ENCODE measurements at places on chromosomes 7 and 10.

- DNase-seq: no peak
Observed at GRCh38 chr7:106050002-106050745, 61.9 kb downstream of the SYPL1 start.

- DNase-seq: no peak
Observed at GRCh38 chr10:112519133-112519761, 72.2 kb downstream of the VTI1A start.

DNA sequence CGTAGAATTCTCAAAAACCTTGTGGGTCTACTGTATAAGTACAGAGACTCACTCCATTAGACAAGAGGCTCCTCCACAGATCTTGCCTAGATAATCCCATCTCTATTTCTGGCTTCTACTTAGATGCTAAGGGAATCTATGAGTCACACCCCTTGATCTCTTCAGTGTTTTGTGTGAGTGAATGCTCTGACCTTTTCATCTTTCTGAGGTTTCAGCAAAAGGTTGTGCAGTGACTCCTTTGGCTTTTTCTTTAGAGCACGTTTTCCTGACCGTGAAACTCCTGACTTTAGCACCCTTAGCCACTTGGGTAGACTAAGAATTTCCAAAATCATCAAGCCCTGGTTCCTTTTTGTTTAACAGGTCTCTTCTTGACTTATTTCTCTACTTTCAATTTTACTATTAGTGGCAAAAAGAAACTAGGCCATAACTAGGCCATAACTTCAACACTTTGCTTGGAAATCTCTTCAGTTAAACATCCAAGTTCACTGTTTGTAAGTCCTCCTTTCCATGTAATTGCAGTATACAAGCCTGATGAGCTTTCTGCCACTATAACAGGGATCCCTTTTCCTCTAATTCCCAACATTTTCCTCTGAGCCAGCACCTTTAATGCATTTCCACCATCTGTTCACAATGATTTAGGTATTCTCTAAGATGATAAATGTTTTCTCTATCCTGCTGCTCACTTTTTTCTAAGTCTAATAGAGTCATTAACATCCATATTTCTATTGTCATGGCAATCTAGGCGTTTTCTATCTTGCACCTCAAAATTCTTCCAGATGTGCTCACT, 19.4 kb downstream of the COPG2 start:
- peak; percentile 39 for DNase-seq

- DNase-seq: peak; percentile 12
Observed at GRCh38 chr10:59580026-59580863, 129.4 kb downstream of the SLC16A9 start.

DNA sequence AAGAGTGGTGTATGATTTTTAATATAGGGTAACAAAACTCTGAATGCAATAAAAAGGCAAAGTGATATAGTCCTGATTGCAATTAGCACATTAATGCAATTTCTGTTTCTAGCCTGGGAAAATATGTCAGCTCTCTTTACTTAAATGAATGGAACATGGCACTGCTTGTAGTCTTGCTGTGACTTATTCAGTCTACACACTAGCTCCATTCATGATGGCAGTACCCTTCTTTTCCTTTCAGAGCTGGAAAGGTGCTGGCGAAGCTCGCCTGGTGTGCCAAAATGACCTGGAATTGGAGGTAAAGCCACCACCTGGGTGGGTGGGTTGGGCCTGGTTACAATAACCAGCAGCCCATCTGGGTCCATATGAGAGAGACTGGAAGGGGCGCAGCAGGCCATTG, 85.3 kb downstream of the ZNF365 start:
- no peak for DNase-seq

- DNase-seq: no peak
Observed at GRCh38 chr10:45599021-45599603, 73.5 kb downstream of the ZFAND4 start.

- no peak for DNase-seq
Observed at GRCh38 chr10:31288001-31288400, 31.0 kb upstream of the ZEB1 start.

DNA sequence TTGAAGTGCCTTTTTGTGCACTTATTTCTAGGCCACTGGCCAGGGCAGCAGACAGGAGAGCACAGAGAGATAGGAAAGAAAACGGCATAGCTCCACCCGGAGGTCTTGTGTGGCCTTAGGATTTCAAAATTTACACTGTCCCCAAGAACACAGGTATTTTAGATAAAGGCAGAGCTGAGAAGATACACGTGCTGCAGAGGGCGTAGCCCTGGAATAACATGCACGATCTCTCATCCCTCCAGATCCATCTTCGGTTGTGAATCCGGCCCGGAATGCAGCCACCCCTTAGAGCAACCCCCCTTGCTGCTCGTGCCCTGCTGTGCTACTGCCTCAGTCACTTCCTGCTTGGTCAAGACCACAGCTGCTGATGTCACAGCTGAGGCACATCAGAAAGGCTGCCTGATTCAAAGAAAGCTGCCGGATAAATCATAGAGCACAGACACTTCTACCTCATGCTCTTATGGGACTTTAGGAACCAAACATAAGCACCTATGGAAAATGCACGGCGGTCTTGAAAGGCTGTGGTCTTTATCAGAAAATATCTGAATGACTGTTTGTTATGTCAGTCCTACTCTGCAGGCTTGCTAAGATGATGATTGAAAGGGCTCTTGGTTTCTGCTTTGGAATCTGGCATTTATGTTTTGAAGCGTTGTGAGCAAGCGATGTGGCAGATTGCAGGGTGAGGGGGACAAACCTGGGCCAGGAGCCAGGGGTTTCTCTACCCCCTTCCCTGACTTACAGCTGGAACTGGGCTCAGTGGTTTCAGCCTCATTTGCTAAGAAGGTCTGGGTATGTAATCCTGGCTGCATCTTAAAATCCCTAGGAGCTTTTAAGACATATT, 152.0 kb downstream of the SVIL start:
- peak; percentile 10 for DNase-seq

GRCh38 chr10:72980348-72980747, 25.7 kb upstream of the PLA2G12B start:
- DNase-seq: no peak

DNA sequence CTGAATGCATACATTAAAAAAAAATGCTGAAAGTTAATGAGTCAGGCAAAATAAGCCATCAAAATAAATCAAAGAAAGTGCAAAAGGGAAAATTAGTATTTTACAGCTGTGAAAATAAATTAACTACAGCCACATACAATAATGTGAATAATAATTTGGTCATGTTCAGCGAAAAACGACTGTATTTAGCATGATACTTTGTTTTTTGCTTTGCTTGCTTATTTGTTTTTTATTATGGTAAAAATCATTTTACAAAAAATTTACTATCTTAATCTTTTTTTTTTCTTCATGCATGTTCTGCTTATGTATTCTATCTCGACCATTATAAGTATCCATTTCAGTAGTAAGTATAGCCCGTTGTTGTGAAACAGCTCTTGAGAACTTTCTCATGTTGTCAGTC, 77.1 kb downstream of the RAB18 start:
- no peak for DNase-seq

DNA sequence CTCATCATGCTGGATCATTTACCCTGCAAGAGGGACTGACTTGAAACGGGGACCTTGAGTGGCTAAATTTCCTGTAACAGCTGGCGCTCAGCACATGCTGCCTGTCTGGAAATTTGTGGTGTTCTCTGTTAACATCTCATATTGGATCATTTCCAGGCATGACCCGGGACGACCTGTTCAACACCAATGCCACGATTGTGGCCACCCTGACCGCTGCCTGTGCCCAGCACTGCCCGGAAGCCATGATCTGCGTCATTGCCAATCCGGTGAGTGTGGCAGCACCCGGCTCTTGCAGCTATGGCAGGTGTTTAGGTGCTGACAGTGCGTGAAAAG, 9.9 kb downstream of the MDH2 start:
- no peak for DNase-seq

DNA sequence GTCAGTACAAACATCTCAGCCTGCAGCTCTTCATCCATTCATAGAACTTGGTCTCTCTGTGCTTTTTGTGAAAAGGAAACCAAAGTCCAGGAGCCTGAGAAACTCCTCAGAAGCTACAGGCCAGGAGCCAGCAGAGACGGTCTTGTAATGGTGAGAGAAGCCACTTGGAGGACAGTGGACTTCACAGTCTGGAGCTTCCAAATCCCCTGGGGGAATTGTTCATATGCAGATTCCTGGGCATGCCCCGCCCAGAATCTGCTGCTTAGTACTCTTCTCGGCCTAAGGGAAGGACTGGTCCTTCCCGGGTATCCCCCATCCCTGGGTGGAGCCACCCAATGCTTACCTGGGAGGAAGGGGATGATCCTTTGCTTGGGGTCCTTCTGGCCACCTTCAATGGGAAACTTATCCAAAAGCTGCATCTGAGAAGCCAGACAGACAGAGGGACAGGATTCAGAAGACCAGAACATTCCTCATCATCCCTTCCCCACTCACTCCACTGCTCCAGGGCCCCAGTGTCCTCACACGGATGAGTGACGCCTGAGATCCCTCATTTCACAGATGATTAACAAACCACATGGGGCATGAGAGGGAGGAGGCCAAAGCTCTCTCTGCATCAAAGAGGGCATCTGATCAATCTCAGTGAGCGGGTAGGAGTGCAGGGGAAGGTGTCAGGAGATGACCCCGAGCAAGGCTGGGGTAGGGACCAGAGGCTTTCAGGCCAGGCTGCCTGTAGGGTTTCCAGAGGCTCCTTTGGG, 88.4 kb downstream of the SH3PXD2A start:
- no peak for DNase-seq

- DNase-seq: no peak
Observed at GRCh38 chr10:95035332-95036295, 33.7 kb downstream of the CYP2C8 start.

- no peak for DNase-seq
Observed at GRCh38 chr10:6782378-6782777, 202.3 kb upstream of the PRKCQ start.

DNA sequence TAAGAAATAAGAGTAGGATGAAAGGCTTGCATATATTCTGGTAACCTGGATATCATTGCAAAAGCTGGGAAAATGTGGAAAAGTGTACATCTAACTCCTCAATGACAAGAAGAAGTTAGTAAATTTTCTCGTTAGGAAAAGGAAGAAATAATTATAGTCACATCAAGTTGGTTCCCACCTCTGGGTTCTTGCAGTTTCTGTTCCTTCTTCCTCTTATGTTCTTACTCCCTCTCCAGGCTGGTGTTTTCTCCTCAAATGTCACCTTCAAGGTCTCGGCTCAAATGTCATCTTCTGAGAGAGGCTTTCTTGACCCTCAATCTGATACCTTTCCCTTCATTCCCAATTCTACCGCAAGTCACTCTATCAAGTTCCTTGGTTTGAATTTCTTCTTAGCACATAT, 64.4 kb downstream of the ENTPD1 start:
- no peak for DNase-seq

- no peak for DNase-seq
Observed at GRCh38 chr7:113444261-113444660, 325.9 kb upstream of the SMIM30 start.

- no peak for DNase-seq
Observed at GRCh38 chr7:101009629-101010028, 10.3 kb upstream of the MUC17 start.

GRCh38 chr7:81624021-81624592, 145.7 kb downstream of the HGF start:
- DNase-seq: no peak

GRCh38 chr7:44798649-44799305, 2.3 kb downstream of the PPIA start:
- DNase-seq: no peak

DNA sequence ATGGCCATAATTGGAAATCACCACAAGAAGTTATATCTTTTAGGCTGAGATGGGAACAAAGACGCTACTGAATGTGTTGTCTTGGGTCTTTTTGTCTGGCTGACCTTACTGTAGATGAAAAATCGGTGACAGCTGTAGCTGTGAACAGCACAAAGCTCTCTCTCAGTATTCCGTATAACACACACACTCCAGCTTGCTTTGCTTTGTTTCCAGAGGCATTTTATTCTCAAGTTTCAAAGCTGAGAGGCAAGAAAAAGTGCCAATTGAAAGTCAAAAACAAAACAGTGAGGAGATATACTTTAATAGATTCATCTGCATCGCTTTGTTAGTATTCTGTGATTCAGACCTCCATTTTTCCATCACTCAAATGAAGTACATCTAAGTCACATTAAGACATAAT, 39.6 kb upstream of the CABCOCO1 start:
- no peak for DNase-seq

DNA sequence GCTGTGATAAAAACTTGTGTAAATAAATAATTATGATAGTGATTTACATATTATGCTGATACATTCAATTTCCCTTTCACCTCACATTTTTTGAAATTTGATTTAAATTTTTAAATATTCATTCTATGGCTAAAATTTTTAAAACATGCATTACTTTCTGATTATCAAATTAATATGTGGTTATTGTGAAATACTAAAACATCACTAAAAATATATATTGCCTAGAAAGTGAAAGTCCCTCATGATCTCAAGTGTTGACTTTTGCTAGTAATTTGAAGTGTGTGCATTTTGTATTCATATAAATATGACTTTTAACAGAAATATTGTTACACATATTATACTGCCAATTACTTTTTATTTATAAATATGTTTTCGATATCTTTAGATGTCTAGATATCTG, 3.1 kb downstream of the LRRC72 start:
- DNase-seq: no peak

DNA sequence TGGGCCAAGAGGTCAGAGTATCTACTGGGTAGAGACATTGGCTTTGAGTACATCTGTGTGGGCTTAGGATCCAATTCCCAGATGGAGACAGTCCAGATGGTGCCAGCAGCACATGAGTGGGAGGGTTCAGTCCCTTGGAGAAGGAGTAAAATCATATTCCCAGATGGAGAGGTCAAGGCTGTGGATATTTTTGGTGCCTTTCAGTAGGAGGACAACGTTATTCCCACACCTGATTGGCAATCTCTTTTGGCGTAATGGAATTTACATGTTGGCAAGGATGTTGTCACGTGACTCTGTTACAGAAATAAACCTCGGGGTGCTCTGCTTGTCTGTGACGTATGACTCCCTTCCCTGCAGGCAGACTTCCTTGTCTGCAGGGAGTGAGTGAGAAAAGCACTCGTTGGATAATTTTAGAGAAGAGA, 27.6 kb downstream of the NPS start:
- DNase-seq: no peak

GRCh38 chr7:130144312-130145171, 60.7 kb downstream of the TMEM209 start:
- no peak for DNase-seq
